Activated CD4-positive, CD25-positive, alpha-beta regulatory T cell (primary cell): ENCODE measurements at places on chromosomes 3 and 15.

DNA sequence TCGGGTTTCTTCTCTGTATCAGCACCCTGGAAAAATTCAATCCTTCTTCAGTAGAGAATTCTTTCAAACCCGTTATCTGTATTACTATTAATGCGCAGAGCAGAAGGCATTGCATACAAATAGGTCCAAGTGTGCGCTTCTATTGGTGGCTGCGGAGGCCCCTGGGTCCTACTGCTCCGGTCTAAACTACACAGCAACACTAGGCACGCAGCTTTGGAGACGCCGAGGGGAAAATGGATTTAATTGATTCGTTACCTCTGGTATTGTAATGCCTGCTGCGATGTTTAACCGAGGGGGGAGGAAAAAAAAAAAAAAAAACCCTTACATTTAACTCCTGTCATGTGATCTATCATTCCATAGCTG is at the start of gene ROBO1:
ROBO1 (minus strand) TSS at position 94 of the 363 bp plus-strand sequence.
- no peak for DNase-seq

DNA sequence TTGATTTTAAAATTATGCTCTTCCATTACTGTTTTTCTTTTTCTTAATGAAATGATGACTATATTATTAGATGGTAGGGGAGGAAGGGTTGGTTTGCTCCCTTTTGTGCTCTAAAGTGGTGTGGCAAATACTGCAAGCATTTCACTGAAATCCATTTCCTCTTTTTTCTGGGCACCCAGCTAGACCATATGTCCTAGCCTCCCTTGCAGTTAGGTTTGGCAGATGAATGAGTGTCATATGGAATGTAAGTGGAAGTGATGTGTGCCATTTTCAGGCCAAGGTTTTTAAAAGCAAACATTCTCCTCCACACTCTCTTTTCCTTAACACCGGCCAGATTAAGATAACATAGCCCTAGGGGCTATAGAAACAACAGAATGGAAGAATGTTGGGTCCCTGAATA is 363.0 kb downstream of the FGF12 start:
- DNase-seq, result no peak

DNA sequence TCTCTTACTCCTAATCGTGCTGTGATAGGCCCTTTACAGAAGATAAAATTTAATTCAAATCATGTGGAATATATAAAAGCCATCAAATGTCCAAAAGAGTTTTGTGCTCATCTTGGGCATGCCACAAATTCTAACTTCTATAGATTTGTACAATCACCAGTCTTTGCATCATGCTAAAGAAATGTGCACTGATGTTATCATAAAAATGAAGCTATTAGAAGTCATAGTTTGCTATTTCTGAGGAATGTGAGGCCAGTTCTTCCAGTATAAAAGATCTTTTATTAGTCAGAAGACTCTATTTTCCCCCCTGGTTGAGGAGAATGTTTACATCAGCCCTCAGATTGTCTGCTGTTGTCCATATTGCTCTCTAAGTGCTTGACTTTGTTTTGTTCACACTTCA is 2.1 kb upstream of the ANXA2 start:
- no peak for DNase-seq

- DNase-seq, result no peak
Observed at GRCh38 chr15:55247311-55247710, 42.3 kb downstream of the RAB27A start.

DNA sequence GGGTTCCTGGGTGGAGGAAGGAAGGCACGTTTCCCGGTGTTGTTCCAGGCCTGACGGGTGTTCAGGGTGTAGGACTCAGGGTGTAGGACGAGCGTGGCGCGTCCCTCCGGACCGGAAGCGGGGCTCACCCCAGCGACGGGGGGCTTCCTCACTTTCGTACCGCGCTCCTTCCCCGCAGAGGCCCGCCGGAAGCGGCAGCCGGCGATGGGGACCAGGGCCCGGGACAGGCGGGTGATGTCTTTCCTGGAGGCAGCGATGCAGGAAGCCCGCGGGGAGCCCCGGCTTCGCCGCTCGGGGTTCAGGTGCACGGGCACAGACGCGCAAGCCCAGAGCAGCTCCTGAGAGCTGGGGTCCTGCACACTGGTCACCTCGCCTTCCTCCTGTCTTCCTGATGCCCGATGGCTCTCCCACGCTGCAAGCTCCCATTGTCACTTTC is 13.4 kb downstream of the FOXL2NB start:
- DNase-seq, result no peak

DNA sequence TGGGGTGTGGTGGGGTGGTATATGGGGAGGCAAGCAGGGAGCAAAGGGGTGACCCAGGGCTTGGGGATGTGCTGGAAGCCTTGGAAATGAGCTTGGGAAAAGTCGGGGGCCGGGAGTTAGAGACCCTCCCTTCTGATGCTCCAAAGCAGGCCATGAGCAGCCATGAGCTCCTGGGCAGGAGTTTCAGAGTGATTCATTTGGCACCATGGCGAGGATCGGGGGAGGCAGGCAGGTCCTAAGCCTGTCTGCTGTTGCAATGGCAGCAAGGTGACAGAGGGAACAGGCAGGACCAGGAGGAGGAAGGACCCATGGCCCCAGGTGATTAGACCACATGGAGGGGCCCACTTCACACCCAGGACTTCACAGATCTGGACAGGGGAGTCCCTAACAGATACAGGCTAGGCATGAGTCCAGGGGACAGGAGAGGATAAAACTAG is 21.3 kb downstream of the RGMA start:
- DNase-seq, result no peak

DNA sequence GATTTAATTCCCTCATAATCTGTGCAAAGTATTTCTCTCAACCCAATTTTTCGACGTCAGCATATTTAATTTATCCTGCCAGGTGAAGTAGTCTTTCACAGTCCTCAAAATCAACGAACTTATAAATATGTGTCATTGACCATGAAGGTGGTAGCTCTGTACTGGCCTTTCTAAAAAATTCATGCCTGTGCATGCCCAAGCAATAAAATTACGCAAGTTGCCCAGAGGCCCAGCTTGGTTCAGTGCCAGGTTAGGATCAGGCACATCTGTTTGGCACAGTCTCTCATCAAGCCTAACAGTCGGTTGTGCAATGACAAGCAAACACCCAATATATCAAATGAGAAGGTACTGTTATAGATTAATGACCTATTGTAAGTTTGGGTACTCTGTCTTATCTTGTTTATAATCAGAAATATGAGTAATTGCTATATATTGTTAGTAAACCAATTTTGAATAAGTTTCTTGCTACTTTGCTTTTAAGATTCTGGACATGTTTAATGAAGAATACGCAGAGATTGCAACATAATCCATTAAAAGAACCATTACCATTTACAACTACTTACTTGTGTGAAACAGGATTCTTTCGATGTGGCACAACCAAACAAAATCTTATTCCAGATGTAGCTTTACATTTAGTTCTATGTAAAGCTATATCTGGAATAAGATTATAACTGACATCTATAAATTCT is 159.0 kb upstream of the IL12A start:
- DNase-seq, result no peak

DNA sequence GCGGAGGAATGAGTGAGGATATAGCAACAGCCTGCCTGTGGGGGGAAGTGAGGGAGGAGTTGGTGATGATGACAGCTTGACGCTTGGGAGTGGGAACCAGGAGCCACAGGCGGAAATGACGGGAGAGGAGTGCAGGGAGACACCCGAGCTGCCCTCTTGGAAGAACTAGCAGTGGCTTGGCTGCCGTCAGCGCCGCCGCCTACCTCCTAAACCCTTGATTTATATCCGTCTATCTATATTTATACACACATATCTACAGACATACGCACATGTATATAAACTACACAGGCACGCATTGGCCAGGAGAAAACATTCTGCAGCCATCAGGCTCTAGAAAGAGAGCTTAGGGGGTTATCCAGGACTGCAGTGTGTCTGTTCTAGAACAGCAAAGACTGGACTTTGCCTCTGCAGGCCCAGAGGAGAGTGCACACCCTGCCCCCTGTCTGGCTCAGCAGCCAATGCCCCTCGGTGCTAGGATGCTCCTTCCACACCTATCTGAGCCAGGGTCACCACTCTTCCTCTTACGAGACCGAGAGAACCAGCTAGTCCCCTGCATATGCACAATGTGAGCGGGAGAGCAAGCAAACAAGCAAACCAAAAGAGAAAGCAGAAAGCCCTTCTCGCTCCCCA is 45.3 kb upstream of the MAGEF1 start:
- DNase-seq, result no peak

GRCh38 chr15:98986281-98986680 is 21.3 kb downstream of the PGPEP1L start:
- no peak for DNase-seq

GRCh38 chr15:93089727-93090305 is 805 bp upstream of the RGMA start:
- no peak for DNase-seq

- no peak for DNase-seq
Observed at GRCh38 chr3:124121379-124122312, 129.7 kb upstream of the ROPN1 start.

DNA sequence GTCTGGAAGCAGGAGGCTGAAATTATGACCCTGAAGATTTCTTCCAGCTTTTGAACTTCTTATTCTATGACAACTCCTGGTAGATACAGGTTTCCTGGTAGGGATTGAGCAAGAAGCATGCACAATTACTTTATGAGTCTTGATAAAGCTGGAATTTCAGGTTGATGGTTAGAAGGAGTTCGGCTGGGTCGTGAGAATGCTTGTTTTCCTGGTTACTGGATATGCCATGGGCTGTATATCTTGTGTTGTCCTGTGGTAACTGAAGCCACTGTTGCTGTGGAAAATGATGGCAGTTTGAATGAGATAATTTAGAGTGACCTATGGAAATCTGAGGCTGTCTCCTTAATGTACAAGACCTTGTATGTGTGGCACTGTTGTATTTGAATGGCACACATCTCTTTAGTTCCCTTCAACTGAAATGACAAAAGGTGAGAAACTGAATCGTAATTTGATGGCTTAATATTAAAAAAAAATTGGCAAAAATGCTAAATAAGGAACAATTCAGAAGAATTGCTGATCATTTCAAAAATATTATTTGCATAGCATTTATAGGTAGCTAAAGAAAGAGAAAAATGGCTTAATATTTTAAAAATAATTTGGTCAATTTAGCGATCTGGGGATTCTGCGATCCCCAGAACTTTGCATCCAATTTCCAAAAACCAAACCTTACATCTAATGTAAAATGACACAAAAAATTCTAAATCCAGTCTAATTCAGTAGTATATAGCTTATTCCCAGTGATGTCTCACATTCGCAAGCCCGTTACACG is 1.1 kb upstream of the UBE2E1 start:
- DNase-seq, result no peak

- DNase-seq, result no peak
Observed at GRCh38 chr3:81354119-81354518, 407.3 kb downstream of the GBE1 start.

DNA sequence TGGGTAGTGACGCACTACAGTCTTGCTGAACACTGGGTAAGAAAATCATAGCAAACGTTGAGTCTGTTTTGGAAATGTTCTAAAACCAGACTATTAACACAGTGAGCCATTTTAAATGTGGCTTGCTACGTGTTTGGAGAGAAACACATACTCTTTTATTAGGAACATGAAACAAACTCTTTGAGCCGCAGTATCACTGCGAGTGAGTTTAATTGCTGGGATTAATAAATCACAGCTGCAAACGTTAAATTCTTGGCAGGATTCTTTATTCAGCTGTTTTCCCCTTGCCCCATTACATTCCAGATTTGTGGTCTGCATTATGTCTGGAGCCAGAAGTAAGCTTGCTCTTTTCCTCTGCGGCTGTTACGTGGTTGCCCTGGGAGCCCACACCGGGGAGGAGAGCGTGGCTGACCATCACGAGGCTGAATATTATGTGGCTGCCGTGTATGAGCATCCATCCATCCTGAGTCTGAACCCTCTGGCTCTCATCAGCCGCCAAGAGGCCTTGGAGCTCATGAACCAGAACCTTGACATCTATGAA is 33.6 kb downstream of the BTD start:
- no peak for DNase-seq

GRCh38 chr3:111303760-111304159 is 232.1 kb downstream of the NECTIN3 start:
- DNase-seq, result no peak

DNA sequence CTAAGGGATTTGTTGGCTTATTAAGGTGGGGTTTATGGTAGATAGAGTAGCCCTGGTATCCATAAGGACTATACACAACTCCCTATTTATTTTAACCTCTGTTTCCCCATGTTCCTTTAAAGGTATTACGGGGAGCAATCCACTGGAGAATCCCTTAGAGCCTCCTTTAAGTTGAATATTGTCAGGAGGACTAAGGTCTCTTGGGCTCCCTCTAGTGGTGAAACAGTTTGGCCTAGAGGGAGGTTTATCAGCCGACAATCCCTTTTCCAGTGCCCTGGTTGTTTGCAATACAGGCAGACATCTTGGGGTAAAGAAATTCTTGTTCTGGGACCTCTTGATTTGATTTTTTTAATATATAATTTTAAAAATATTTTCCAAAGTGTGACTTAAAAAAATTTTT is 12.9 kb downstream of the OPA1 start:
- peak; percentile 16 for DNase-seq

GRCh38 chr15:58555162-58556027 is 123.6 kb downstream of the LIPC start:
- DNase-seq, result no peak

DNA sequence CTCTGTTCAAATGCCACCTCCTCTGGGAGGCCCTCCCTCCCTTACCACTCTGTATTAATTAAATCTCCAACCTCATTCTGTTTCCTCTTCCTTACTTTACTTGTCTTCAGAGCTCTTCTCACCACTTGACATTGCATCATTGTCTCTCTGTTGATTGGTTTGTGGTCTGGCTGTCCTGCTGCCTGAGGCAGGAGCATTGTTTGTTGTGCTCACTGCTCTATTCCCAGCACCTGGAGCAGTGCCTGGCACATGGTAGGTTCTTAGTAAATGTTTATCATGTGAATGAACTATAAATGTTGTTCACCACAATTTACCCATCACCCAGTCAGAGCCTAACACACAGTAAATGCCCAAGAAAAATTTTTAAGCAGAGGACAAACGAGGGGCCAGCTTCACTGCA is 6.7 kb upstream of the BFSP2 start:
- DNase-seq, result no peak
